Right renal pelvis (tissue), 4 donors: ENCODE measurements at places on chromosomes 1 and 21.

DNA sequence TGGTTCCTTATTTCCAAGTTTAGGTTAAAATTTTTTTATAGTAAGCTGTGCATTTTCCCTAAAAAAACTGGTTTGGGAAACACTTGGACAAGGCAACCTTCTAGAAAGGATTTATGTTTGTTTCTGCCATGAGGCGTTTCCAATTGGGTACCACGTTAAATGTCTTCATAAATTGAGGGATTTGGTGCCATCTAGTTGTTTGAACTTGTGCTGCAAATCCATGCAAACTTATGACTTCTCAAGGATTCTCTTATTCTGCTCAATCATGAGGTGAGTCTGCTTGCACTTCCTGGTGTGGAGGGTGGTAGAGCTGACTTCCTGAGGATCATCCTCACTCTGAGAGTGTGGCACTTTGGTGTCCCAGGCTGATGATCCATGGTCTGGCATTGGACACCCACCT is 123.3 kb downstream of the PCNX2 start:
- DNase-seq: no peak

- DNase-seq: no peak
These were observed 3.5 kb downstream of the CD48 start for GRCh38 chr1:160708118-160708517.

- DNase-seq: no peak
These were observed 23.4 kb downstream of the CTBS start for GRCh38 chr1:84550826-84551225.

- DNase-seq: no peak
These were observed 701 bp upstream of the INSRR start for GRCh38 chr1:156859523-156860112.

- DNase-seq: no peak
These were observed 131.9 kb downstream of the AK5 start for GRCh38 chr1:77413541-77414335.

- no peak for DNase-seq
These were observed 81.4 kb downstream of the VAV3 start for GRCh38 chr1:107883562-107883961.

DNA sequence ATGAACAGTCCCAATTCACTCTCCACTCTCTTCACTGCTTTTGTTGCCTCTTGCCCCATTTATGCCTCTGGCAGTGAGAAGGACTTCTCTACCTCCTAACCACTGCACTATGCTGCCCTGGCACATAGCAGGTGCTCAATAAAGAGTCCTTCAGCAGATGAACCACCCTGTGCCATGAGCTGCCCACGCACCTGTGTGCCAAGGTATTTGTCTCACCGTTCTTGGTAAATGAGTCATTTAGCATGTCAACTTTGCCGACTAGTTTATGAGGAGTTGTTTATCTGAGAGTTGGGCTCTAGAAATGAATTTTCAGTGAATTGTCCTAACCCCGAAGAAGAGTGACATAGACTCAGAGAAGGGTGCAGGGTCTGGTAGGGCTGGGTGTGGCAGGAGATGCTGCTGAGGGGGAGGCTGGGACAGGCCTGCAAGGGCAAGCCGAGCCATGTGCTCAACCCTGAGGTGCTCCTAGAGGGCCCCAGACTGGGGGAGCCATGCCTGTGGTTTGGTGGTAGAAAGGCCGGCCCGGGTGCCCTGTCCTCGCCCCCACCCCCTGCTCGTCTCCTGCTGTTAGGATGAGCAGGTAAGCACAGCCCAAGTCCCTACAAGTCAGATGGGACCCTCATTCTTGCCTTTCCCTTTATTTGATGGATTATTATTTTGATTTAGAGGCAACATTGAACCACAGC is 654.5 kb downstream of the MATN1 start:
- no peak for DNase-seq

GRCh38 chr1:182633657-182634281 is 29.6 kb upstream of the RGS16 start:
- DNase-seq: no peak

GRCh38 chr1:245606157-245606725 is 451.5 kb downstream of the KIF26B start:
- DNase-seq: no peak

DNA sequence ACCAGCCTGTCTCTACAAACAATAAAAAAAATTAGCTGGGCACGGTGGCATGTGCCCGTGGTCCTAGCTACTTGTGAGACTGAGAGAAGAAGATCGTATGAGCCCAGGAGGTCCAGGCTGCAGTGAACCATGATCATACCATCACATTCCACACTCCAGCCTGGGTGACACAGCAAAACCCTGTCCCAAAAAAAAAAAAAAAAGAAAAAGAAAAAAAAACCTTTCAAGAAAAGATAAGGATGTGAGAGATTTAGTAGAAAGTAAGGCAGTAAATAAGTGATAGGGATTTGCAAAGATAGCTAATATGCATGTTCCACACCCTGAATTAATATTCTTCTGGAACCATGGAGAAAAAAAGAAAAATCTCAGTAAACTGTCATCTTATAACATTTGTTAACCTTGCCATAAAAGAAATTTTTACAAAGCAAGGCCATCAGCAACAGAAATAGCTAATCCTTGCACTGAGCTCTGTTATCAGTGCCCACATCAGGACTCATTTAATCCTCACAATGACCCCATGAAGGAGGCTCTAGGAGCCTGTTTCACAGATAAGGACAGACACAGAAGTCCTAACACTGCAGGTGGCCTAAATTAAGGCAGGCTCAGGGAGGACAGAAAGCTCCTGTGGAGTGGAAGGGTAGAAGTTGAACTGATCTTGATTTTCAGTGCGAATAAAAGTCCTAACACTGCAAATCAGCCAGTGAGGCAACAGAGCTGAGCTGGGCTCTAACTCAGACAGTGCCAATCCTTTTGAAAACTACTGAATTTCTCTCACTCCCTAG is 7.6 kb downstream of the GNB1 start:
- no peak for DNase-seq

DNA sequence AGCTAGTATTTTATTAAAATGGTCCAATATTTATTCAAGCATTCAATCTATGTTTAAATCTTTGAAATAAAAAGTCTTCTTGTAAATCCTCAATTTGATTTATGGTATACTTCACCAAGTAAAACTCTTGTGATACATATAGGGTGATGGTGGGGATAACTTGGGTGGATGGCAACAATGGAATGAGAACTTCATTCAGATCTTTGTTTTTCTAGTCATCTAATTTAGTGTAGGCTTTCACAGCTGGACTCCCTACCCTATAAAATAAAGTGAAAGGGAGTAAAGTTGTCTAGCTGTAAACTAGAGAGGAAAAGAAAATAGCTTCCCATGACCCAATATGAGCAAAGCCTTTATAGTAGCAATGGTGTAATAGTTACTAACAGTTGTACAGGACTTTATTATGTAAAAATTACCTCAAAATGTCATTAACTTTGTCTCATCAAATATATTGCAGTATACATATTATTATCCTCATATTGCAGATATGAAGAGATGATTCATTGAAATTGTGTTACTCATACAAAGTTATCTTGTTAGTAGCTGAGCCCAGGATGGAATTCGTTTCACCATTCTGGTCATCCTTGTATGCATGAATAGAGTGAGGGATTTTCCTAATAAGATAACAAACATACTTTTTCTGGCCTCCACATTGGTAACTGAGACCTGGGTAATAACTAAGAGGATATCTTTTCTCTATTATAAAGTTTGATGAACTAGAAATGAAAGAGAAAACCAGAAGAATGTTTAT is 1377.7 kb upstream of the ADGRL4 start:
- DNase-seq: no peak
